Adrenal gland (tissue), 19 donors: ENCODE measurements at places on chromosomes 11 and 22.
A peak's percentile ranks its signal among the peaks of the same experiment; 100 is the strongest.

- DNase-seq, result peak; percentile 21
Measured at GRCh38 chr22:45131749-45132148, 32.0 kb upstream of the NUP50 start.

DNA sequence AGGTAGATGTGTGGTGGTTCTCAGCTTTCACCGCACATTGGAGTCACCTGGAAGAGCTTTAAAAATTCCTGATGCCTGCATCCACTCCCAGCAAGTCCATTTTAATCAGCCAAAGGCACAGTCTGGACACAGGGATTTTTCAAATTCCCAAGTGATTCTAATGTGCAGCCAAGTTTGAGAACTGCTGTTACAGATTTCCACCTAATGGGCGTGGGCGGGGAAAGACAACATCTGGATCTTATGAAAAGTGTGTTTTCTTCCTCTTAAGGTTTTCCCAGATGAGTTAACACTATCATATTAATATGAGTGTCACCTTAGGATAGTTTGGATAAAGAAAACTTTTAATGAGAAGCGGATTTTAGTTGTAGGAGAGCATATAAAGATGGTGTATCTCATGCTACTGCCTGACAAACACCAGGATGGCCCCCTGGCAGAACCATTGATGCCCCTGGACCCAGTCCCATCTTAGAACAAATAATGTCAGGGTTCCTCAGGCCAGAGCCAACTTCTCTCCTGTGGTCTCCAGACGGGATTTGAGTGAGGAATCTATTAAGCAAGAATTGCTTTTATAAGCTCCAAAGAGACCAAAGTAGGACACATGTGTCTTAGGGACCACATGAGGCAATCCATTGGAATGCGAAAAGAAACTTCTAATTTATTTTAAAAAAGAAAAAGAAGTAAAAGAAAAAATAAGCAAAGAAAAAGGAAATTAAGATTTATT is 31.9 kb downstream of the POU2AF1 start:
- DNase-seq, result no peak

GRCh38 chr11:66158156-66158555 is 88.1 kb downstream of the PACS1 start:
- no peak for DNase-seq

- DNase-seq, result no peak
Measured at GRCh38 chr11:71238941-71239340, 13.4 kb downstream of the SHANK2 start.

GRCh38 chr11:130580372-130580771 is 131.9 kb downstream of the ADAMTS15 start:
- DNase-seq, result no peak

DNA sequence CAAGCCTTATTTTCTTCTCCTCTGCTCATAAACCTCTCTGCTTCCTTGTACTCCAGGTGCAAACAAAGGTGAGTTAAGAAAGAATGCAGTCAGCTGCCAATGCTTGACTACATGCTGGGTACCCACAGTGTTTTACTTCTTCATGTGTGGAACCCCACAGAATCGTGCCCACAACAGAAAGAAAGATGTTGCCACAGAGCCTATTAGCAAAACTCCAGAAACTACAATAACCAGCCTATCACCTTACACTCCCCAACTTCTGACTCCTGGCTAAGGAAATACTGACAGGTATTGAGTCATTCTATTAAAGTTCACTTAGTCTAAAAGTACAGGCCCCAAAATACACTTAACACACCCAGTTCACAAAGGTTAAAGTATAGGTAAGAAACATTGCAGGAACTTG is 56.9 kb upstream of the CCDC89 start:
- no peak for DNase-seq

DNA sequence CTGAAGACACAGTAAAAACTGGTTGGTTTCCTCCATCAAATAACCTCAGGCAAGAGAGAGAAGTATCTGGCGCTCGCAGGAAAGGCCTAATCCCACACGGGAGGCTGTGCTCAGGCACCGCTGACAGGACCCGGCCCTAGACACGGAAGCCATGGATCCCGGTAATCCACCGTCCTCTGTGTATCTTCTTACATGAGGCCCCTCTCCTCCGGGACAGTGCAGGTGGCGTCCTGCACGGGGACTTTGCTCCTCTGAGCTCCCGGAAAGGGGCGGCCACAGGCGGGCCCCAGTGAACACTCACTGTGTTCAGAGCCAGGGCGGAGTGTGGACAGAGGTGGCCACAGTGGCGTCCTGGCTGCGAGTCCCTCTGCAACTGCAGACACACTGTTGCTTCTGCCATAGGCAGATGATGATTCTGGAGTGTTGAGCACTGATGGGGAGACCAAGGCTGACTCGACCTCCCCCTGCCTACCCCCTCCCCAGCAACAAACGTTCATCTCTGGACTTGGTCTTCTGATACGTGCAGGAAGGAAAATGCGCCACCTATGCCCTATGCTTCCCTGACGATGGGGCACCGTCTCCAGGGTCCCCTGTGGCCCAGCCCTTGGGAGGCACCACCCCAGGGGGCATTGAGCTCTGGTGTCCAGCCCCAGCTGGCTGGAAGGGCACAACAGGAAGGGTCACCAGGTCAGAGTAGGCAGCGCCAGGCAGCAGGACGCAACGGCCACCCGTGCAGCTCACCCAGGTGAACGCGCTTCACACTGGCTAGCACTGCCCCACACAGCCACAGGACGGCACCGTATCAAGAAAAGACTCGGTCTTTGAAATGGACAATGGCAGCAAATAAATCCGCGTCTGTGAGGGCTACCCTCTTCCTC is 95.7 kb downstream of the TRMU start:
- no peak for DNase-seq

- DNase-seq, result peak; percentile 73
Measured at GRCh38 chr11:60970369-60970774, 1.1 kb upstream of the CD6 start.

DNA sequence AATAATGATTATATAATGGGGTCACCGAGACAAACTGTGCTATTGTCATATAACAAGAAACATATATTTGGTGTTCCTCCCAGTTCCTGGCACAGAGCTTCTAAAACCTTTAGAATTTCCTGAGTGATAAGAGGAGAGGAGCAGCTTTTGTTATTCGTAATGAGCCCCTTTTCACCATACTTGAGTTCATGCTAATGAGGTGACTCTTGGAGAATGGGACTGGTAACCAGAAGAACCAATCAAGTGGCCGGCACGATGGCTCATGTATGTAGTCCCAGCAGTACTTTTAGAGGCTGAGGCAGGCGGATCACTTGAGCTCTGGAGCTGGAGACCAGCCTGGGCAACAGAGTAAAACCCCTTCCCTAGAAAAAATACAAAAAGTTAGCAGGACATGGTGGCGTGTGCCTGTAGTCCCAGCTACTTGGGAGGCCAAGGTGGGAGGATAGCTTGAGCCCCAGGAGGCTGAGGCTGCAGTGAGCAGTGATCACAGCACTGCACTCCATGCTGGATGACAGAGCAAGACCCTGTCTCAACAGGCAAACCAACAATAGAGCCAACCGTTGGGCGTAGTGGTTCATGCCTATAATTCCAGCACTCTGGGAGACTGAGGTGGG is 62.7 kb upstream of the FTH1 start:
- DNase-seq, result no peak

DNA sequence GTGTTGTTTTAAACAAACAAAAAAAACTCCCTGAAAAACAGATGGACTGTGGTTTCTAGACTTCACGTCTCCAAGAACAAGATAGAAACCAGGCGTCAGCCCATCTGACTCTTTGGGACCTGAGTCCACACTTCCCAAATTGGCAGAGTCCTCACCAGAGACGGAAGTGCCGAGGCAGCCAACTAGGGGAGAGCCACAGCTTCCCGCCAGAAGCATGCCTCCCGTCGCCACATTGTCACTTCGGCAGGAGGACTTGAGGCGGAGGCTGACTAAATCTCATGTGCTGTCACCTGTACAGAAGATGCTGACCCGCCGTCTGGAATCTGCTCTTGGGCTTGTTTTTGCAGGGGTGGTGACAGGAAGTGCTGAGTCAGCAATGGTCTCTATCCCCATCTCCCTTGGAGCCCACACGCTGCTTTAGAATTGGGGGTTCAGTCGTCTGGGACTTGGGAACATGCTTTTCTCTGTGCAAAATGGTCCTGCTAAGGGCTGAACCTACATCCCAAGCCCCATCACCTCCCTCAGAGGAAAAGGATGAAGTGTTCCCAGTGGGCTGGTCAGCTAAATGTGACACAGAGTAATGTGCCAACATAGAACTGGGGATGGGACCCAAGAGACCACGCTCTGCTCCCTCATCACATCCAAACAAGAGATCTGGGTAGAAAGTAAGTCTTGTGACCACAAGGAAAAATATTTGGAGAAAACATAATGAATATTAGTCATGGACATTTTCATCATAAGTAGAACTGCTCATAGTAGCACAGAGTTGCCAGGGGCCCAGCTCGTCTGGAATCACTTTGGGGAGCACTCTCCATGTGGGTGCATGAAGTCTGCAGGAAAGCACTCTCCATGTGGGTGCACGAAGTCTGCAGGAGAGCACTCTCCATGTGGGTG is 152.9 kb downstream of the SNX19 start:
- DNase-seq, result no peak

DNA sequence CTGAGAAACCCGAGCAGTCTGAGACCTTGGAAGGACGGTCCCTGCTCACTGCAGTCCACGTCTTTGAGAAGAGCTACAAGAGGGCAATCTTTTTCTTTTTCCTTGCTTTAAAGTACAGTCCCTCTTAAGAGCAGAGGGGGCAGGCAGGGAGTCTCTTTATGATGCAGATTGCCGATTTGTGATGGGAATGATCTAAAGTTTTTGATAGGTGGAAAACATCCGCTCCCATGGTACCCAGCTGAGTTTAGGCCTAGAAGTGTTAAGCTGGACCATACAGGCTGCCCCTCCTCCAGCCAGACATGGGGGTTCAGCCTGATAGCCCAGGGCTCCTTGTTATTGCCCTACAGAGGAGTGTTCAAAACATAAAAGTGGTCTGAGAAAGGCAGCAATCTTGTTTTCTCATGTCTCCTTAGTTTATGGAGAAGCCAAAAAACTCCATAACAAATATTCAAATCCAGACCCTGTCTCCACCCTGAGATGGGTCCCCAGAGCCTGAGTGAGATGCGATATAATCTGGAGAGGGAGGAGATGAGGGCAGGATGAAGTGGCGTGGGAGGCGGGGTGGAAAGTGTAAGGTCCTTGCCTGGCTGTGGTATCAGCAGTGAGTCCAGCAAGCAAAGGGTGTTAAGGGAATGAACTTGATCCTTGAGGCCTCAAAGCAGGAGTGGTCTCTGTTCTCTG is 135.1 kb downstream of the FDX1 start:
- no peak for DNase-seq

DNA sequence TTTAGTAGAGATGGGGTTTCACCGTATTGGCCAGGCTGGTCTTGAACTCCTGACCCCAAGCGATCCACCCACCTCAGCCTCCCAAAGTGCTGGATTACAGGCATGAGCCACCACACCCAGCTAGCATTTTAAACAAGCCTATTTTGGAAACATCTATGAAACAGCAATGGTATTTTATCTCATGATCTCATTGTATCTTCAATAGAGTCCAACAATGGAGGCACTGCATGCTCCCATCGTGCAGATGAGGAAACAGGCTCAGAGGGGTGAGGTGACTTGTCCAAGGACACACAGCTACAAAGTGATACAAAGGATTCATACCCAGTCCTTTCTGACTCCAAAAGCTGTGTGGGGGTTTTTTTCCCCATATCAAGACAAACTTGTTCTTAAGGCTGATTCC is 39.0 kb upstream of the RTL6 start:
- no peak for DNase-seq

GRCh38 chr22:24599514-24599913 is 3.5 kb upstream of the GGT1 start:
- no peak for DNase-seq

DNA sequence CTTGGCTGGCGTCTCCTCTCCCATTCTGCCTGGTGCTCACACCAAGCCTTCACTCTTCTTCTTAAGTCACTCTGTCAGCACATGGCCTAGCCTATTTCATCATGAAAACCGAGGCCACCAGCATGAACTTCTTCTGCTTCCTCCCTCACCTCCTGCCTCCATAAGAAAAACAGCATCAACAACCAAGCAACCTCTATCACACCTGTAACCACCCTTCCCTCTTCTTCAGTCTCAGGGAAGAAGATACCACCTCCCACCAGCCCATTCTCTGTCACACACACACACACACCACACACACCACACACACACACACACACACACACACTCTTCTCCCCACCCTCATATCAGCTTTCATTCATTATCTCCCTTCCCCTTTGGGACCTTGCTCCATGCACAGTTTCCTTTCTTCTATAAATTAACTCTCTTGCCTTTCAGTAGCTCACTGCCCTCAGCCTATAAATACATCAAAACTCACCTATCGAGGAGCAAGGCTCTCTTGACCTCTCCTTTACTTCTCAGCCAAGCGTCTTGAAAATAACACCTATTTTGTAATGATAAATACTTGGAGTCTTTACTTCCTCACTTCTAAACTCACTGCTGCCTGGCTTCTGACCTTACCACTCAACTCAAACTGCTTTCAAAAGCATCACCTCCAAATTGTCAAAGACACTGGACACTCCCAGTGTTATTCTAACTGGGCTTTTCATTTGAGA is 36.6 kb downstream of the SC5D start:
- DNase-seq, result no peak

DNA sequence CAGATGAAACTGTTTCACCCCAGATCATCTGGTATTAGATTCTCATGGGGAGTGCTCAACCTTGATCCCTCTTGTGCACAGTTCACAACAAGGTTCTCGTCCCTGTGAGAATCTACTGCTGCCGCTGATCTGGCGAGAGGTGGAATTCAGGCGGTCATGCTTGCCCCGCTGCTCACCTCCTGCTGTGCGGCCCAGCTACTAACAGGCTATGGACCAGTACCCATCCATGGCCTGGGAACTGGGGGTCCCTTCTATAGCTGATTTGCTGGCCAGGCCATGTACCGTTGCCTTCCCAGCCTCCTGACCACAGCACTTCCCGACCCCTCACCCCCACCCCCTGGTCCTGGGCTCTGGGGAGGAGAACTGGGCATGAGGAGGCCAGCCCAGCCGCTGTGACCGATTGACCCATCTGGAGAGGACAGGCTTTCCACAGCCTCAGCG is 2.6 kb downstream of the PHLDA2 start:
- DNase-seq, result no peak

- DNase-seq, result peak; percentile 54
Measured at GRCh38 chr22:39980596-39980995, 14.2 kb upstream of the FAM83F start.

GRCh38 chr11:3195251-3196160 is 23.1 kb downstream of the MRGPRG start:
- DNase-seq, result peak; percentile 35

- DNase-seq, result no peak
Measured at GRCh38 chr11:13137844-13138301, 128.8 kb downstream of the RASSF10 start.

- DNase-seq, result no peak
Measured at GRCh38 chr11:123582992-123583504, 71.4 kb downstream of the SCN3B start.

- DNase-seq, result no peak
Measured at GRCh38 chr11:8100158-8100557, 19.1 kb downstream of the TUB start.

DNA sequence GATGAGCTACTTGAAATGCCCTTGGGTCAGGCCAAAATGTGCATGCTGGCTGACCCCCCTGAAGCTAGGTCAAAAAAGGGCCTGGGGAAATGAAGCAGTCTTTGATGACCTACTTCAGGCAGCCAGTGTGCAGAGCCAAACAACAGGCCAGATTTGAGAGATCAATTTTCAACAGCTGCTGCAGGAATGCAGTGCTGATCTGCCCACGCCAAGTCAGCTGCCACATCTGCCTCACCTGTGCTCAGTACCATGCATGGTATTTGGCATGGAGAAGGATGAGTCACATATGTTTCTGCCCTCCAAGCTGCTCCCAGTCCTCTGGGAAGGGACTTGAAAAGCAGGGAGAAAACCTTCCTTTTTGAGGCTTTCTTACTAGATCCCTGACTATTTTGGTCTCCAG is 35.8 kb downstream of the MTNR1B start:
- no peak for DNase-seq

GRCh38 chr22:35198738-35199137 is 58.6 kb upstream of the HMGXB4 start:
- DNase-seq, result no peak
